ENCODE measurements at places on chromosomes 2 and 18.

GRCh38 chr2:30899516-30900054, 92.3 kb upstream of the CAPN13 start:
- DNase-seq: no peak

- peak; percentile 67 for DNase-seq
Observed at GRCh38 chr18:63119647-63120046, 199.9 kb downstream of the BCL2 start.

- DNase-seq: no peak
Observed at GRCh38 chr18:39186008-39186407, 1620.4 kb upstream of the CELF4 start.

DNA sequence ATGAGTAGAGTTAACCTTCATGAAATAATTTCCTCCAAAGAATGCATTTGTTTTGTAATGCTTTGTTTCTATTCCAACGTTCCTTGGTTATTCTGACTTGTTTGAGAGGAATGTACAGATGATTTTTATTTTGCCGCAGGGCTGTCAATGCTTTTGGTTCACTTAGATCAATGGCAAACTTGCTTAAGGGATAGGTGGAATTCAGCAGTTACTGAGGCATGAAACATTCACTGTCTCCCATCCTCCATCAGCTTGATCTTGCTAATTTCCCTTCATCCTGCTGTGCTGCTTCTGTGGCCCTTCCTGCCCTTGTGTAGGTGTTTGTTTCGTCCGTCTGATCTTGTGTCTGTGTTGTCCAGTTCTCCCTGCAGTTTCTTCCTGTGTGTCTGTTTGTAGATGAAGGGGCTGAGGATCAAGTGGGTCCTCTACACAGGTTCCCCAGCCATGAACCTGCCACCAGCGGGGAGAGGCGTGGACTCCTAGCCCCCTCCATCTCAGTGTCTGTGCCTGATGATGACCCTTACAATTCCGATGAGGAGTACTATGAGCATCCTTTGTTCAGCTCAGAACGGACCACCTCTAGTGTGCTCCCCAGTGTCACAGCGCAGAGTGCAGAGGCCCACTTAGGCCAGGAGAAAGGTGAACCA, 84.2 kb upstream of the UNC80 start:
- DNase-seq: no peak

- DNase-seq: no peak
Observed at GRCh38 chr2:195619590-195619989, 37.4 kb upstream of the SLC39A10 start.

- no peak for DNase-seq
Observed at GRCh38 chr2:191835539-191836350, 11.1 kb downstream of the CAVIN2 start.

DNA sequence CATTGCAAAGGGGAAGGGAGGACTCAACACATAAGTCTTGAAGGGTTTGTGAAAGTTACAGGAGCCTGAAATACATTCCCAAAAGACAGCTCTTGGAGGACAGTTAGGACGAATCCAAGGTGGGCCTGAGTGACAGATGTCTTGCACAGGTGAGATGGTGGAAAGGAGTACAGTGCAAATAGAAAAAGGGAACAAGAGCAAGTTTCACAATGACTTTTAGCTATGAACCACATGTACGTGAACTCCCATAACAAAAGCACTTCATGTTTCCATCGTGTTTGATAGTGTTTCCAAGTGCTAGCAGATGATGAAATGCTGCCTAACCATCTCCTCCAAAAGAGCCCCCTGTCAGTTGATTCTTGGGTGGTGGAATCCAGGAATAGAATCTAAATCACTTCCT, 1.8 kb downstream of the IL18RAP start:
- DNase-seq: no peak

DNA sequence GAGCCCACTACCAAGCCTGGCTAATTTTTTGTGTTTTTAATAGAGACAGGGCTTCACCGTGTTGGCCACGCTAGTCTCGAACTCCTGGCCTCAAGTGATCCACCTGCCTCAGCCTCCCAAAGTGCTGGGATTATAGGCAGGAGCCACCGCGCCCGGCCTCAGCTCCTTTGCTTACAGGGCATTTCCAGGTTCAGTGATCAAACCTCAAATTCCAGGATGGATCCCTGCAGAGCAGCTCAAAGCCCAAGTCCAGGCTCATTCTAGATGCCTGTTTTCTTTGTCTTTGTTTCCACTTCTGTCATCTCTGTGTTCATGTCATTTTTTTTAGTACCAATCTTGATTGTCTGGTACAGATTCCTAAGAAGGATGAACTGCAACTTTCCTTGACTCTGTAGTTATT, 41.9 kb downstream of the TNFRSF11A start:
- DNase-seq: no peak

DNA sequence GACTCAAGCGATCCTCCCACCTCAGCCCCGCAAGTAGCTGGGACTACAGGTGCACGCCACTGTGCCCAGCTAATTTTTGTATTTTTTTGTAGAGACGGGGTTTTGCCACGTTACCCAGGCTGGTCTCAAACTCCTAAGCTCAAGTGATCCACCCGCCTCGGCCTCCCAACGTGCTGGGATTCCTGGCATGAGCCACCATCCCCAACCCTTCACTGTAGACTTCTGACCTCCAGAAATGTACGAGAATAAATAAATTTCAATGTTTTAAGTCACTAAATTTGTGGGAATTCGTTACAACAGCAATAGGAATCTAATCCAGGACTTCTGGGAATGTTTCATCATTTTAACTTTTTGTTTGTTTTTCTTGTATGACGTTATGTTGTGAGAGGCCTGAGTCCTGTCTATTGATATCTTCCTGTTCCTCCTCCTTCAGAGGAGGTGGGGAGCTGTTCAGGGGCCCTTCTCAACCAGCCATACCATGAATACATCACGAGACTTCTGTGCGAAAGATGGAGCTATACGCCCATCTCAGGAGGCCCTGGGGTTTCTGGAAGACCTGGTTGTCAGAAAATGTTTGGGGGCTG, 40.0 kb downstream of the TEX44 start:
- DNase-seq: no peak

- no peak for DNase-seq
Observed at GRCh38 chr2:69348781-69349180, 38.2 kb downstream of the GFPT1 start.

GRCh38 chr2:18645315-18645714, 55.9 kb upstream of the NT5C1B start:
- DNase-seq: no peak

GRCh38 chr2:176931588-176932563, 280.7 kb upstream of the HNRNPA3 start:
- DNase-seq: no peak

DNA sequence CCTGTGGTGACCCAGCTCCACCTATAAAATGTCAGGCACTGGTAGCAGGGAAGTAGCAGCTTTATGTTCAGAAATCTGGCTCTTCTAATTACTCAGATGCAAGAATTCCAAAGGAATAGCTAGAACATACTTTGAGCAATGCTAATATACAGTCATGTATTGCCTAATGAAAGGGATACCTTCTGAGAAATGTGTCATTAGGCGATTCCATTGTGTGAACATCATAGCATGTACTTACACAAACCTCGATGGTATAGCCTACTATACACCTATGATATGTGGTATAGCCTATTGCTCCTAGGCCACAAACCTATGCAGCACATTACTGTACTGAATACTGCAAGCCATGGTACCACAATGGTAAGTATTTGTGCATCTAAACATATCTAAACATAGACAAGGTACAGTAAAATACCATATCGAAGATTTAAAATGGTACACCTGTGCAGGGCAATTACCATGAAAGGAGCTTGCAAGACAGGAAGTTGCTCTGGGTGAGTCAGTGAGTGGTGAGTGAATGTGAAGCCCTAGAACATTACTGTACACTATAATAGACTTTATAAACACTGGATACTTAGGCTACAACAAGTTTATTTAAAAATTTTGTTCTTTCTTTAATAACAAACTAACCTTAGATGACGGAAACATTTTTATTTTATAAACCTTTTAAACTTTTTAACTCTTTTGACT, 50.3 kb upstream of the ETAA1 start:
- DNase-seq: no peak

All from lung (tissue), 17 donors.